ENCODE measurements at places on chromosomes 5 and 9.

GRCh38 chr9:16315720-16316119 is 554.8 kb downstream of the BNC2 start:
- no peak for DNase-seq

DNA sequence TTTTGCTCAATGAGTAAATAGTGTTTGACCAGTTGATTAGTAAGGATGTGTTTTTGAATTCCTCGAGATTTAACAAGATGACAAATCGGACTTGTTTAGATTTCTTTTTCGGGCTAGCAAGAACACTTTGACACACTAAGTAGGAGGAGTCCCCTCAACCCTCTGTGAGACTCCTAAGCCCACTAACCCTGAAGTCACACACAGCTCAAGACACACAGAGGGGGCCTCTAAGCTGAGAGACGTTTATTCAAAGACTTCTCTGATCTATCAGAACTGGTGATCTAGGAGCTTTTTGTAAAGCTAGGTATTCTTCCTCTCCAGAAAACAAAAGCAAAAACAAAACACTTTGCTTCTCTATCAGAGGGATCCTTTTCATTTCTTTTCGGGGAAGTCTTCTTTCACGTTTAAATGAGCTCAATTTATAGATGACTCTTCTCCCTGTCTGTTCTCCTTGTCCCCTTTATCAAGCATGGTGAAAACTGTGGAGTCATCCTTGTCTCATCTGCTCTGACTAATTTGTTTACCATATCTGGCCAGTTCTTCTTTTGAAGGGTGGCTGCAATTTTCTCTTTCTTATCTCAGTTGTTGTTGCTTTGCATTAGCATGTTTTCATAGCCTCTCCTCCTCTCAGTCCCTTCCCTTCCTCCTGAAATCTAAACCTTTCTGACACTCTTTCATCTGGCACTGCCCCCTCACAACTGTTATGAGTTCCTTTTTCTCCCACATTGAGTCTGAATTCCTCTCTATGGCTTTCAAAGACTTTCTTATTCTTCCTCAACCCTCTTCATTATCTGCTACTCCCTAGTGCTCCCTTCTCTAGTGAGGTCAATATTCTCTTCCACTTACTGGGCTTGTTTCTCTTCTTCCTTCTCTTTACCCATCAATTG is 68.5 kb upstream of the RAI14 start:
- no peak for DNase-seq

- DNase-seq = peak; percentile 32
These were observed 20.2 kb downstream of the ARSB start for GRCh38 chr5:78964889-78965288.

GRCh38 chr5:96176022-96176421 is 214.4 kb upstream of the ELL2 start:
- no peak for DNase-seq

DNA sequence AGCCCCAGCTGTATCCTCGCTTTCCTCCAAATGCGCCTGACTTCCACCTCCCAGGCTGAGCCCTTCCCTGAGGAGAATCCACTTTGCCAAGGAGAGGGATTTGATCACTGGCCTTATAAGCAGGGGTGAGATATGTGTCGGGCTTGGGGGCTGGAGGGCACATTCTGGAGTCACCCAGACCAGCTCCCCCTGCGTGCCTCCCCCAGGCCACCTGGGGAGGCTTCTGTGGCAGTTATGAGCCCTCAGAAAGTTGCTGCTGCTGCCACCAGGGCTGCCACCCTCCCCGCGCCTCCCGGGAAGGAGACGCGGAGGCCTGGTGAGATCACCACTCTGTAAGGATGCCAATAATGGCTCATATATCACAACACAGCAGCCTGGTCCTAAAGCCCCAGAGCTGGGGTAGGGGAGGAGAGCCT is 211.5 kb downstream of the PAPPA start:
- DNase-seq = no peak

GRCh38 chr5:96253140-96253539 is 179.9 kb downstream of the PCSK1 start:
- no peak for DNase-seq

- peak; percentile 8 for DNase-seq
These were observed 138.6 kb upstream of the SPEF2 start for GRCh38 chr5:35478856-35479682.

- no peak for DNase-seq
These were observed 571.9 kb upstream of the BRINP1 start for GRCh38 chr9:119941091-119941490.

DNA sequence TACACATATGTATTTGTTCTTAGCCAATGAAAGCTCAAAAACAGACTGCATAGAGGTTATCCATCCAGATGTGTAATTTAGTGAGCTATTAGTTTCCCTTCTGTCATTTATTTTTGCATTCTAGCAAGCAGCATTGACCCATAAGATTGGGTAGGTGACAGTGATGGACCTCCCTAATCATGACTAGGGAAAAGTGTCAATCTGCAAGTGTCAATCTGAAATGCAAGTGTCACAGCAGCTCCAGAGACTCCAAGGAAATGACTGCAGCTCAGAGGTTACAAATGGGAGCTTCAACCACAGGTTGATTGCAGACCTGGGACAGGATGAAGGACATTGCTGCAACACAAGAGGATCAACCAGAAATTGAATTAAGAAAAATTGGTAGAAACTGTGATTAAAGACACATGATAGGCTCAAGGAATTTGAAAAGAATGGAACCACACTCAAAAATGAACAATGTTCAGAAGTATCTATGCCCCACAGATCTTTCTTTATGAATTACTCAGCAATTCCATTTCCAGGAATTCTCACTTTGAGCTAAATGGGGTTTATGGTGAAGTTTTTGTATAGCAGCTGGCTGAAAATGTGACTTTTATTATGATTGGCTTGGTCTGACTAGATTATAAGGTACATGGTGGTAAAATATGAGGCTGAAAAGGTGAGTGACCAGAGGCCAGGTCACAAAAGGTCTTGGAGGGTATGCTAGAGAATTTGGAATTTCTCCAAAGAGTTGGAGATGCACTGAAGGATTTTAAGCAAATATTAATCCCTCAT is 59.6 kb upstream of the HTR4 start:
- no peak for DNase-seq

- DNase-seq = no peak
These were observed 52.3 kb upstream of the ZSWIM6 start for GRCh38 chr5:61279725-61280124.

GRCh38 chr5:166551384-166551783 is 1740.1 kb upstream of the WWC1 start:
- DNase-seq = no peak

DNA sequence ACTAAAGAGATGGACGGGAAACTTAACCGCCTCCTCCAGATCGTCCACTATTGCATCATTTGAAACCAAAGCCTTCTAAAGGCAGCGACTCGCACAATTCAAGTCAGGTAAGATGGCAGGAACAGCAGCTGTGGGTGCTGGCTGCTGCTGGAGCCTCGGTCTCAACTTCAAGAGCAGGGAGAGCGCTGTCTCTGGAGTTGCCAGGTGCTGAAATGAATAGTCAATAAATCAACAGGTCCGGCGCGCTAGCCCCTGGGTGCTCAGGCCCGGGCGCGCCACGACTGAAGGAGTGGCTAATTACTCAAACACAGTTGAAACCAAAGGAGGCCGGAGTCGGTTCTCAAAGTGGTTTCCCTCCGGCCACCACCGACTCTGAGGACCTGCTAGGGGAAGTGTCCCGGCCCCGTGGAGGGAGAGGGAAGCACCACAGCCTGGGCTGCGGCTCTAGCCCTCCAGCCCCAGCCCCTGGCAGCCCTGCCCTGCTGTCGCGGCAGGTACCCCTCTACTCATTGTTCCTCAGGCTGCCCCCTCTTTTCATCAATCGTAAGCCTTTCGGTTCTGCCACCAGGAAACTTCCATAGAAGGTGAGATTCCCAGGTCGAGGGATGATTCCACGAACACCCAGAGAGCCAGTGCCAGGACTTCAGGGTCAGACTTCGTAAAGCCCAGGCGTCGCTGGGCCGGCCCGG is 804 bp downstream of the TTC39B start:
- no peak for DNase-seq

GRCh38 chr5:139812836-139813805 is 17.5 kb downstream of the PSD2 start:
- DNase-seq = no peak

- DNase-seq = no peak
These were observed 37.1 kb upstream of the TDRD7 start for GRCh38 chr9:97374811-97375210.

DNA sequence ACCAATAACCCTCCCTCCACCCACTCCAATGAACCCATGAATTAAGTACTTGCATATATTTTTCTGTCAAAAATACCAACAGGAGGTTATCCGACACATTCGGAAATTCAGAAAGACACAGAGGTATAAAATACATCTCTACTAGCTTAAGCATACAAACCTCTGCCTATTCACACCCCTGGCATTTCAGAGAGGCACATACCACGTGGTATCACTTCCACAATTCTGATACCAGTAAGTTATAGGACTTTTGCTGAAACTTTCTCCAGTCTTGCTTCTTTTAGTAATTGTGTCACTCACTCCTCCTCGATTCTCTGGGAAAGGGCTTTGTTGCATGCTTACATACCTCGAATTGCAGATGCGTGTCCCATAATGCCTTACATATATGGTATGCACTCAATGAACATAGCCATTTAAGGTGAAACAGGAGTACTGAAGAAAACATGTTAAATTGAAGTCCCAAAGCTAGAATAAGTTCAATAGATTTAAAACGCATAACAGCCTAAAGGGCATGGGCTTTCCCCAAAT is 58.1 kb downstream of the TLE1 start:
- DNase-seq = no peak

DNA sequence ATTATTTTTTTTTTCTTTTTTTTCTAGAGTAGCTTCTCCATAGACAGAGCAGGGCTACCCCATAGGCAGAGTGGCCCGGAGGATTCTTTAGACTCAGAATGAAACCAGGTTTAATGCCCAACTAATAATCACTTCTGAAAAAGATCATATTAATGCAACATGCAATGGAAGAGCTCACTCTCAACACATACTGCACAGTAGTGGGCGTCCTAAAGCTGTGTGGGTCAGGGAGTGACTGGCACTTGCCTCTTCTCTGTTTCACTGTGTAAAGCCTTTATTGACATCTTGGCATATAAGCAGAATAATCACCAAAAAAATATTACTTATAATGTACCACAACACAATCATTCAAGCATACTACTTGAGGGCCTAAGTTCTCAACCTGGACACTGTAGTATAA is 11.1 kb downstream of the PWWP2A start:
- DNase-seq = no peak

DNA sequence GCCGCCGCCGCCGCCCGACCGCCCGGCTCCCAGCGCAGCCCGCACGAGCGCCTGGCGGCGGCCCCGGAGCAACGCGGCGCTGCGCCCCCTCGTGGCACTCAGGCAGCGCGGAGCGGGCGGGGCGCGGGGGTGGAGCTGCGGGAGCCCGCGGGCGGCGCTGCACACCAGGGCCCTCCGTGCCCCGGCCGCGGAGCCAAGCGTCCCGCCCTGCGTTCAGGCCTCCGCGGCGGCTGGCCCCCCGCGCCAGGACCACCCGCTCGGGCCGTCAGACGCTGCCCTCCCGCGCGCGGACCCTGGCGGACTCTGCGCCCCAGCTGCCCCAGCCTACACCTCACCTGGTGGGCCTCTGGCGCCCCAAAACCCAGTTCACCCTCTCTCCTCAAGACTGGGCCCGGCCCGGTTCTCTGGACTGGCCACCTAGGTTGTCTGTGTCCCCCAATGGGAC is at the start of gene RASGEF1C:
Gene RASGEF1C (minus strand): TSS at position 75 of the 445 bp plus-strand sequence. CDS start 71,159 bp downstream, outside the sequence.
- DNase-seq = peak; percentile 92

- DNase-seq = no peak
These were observed 22.5 kb downstream of the MUSK start for GRCh38 chr9:110691002-110691549.

DNA sequence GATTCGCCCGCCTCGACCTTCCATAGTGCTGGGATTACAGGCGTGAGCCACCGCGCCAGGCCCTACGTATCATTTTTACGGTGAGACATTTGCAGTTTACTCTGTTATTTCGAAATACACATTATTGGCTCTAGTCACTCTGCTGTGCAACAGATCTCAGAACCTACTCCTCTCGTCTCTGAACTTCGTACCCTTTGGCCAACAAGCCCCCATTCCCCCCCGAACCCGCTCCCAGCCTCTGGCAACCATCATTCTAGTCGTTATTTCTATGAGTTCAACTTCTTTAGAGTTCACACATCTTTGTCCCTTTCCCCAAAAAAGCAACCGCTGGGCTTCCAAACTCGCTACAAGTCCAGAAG is 735 bp downstream of the PTGR1 start:
- DNase-seq = peak; percentile 41

DNA sequence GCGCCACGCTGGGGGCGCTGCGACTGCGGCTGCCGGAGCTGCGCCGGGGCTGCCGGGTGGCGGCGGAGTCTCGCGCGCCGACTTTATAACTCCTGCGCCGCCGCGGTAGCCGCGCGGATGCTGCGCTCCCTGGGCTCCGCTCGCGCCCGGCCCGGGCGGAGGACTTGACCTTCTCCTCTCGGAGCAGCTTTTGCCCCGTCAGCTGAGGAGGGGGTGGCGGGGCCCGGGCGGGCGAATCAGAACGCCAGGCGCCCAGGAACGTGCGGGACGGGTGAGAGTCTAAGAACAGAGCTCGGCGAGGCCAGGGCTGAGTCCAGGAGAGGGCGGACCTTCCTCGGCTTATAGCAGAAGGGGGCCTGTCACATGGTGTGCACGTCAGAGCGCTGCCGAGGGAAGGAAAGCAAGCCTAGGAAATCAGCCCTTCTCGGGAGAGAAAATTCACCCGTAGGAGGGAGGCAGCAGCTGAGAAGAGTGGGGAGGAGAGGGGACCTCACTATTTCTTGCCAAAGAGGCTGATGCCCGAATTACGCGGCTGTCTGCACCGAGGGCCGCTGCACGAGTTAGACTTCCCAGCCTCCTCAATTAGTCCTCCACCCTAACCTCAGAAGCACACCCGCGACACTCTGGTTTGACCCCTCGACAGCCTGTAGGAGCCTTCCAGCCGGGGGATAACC is at the start of gene FOXD1:
Gene FOXD1 (minus strand): TSS at position 315 of the 674 bp plus-strand sequence. CDS start 415 bp downstream, outside the sequence.
- DNase-seq = peak; percentile 63

DNA sequence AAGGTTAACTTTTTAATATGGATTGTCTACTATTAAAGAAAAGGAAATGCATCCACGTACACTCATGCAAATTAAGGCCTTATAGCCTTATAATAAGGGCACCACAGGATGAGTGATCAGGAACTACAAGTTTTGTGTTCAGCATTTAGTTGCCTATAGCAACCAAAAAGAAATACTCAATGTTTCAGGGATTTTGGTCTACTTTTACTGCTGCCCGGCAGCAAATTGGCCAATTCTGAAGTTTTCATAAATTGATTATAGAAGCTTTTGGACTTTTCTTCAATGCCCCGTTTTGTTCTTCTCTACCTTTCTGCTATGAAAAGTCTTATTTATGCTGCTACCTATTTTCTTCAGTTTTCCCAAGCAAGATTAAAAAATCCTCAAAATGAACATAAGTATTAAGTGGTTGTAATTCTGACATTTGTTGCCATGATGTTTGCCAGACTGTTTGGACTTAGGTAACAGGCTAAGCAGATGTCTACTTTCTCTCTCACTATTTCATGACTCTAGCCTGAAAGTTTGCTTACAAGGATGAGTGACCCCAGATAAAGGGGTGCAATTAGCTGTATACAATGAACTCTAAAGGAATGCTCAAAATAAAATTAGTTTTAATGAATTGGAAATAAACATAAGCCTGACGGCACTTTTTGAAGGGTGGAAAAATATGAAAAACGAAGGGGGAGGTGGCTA is 391.5 kb upstream of the DAB2 start:
- DNase-seq = no peak

Measured in GM20000 (cell line).